Mucosa of descending colon (tissue), 3 donors: ENCODE measurements at places on chromosomes 6 and 20.
A peak's percentile ranks its signal among the peaks of the same experiment; 100 is the strongest.

- DNase-seq, result no peak
Measured at GRCh38 chr6:154569156-154569862, 58.8 kb upstream of the CNKSR3 start.

GRCh38 chr6:34226731-34227586 is 9.7 kb upstream of the HMGA1 start:
- no peak for DNase-seq

GRCh38 chr6:34771727-34772126 is 14.4 kb downstream of the SNRPC start:
- no peak for DNase-seq

GRCh38 chr6:706146-706545 is 13.2 kb upstream of the EXOC2 start:
- DNase-seq, result no peak

- DNase-seq, result no peak
Measured at GRCh38 chr20:38201356-38201755, 36.3 kb upstream of the TGM2 start.

- no peak for DNase-seq
Measured at GRCh38 chr6:111943726-111944125, 70.5 kb upstream of the FYN start.

- DNase-seq, result no peak
Measured at GRCh38 chr6:43575105-43575771, 600 bp downstream of the XPO5 start.

DNA sequence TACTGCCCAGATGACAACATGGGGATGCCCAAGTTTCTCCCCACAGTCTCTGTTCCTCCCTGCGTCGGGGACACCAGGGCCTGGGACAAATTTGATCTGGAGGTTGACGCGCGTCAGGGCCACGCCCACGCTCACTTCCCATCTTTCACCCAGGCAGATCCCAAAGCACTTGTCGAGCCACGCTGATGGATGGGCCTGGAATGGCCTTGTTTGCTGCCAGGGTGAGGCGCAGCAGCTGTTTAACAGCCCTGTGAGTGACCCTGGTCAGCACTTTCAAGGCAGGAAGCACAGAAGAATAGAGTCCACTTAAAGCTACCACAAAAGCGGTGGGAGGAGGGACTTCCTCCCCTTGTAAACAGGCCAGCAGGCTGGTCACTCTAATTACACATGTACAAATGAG is 324.7 kb upstream of the JARID2 start:
- DNase-seq, result peak; percentile 74

- no peak for DNase-seq
Measured at GRCh38 chr6:151637814-151638213, 144.0 kb downstream of the CCDC170 start.

GRCh38 chr20:16167423-16168130 is 405.7 kb downstream of the KIF16B start:
- DNase-seq, result no peak

- peak; percentile 90 for DNase-seq
Measured at GRCh38 chr6:35736253-35736894, 458 bp upstream of the ARMC12 start.

DNA sequence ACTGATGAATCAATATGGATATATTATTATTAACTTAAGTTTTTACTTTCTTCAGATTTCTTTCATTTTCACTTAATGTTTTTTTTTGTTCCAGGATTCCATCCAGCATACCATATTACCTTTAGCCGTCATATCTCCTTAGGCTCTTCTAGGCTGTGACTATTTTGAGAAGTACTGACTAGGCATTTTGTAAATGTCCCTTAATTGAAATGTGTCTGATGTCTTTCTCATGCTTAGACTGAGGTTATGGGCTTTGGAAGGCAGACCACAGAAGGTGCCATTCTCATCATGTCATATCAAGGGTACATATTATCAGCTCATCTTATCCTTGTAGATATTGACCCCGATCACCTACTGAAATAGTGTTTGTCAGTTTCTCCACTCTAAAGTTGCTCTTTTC is 101.3 kb downstream of the FOXO3 start:
- no peak for DNase-seq

- DNase-seq, result no peak
Measured at GRCh38 chr20:2402271-2402980, 21.7 kb downstream of the TGM6 start.

DNA sequence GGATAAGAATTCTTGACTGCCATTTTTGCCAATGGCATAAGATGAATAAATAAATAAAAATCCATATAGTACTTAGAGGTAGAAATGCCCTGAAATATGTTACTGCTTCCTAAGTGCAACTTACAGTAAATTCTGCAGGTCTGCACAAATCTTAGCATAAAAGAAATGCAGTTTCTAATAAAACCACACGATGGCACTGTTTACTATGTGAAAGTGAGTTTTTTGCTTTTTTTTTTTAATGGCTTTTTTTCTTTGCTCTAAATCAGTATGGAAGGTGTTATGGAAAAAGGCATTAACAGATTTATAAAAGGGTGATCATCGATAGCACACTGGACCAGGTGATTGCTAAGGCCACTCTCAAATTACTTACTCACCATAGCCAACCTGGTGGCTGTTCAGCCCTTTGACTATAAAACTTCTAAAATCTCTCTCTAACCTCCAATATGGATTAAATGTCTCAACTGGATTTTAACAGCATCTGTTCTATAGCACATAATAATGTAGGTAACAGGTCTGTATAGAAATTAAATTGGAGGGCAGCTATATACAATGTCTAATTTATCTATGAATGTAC is 45.8 kb downstream of the AHI1 start:
- no peak for DNase-seq

DNA sequence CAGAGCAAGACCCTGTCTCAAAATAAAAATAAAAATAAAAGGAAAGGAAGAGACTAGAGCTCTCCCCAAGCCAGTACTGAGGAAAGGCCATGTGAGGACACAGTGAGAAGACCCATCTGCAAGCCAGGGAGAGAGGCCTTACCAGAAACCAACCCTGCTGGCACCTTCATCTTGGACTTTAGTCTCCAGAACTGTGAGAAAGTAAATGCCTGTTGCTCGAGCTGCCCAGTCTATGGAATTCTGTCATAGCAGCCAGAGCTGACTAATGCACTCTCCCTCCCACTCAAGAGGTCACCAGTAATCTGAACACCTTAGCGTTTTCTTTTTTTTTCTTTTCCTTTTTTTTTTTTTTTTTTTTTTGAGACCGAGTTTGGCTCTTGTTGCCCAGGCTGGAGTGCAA is 7.3 kb upstream of the PRPH2 start:
- DNase-seq, result no peak

GRCh38 chr6:138008791-138009190 is 98.4 kb downstream of the PERP start:
- DNase-seq, result no peak

DNA sequence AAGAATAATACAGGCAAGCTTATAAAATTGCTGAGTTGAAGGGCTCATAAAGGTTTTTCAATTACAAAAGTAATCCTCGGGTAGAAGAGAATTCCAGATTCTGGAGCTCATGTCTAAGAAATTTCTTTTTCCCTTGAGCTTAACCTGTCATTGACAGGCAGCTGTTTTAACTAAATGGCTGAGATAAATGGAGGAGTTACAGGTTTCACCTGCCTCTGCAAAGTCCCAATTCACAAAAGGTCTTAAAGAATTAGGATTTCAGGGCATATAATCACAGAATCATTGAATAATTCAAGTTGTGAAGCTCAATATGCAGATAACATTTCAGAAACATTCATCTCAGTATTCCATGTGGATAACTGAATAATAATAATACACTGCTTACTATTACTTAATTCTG is 660.1 kb upstream of the NRSN1 start:
- no peak for DNase-seq

- DNase-seq, result no peak
Measured at GRCh38 chr6:120303527-120303926, 954.0 kb upstream of the MAN1A1 start.

DNA sequence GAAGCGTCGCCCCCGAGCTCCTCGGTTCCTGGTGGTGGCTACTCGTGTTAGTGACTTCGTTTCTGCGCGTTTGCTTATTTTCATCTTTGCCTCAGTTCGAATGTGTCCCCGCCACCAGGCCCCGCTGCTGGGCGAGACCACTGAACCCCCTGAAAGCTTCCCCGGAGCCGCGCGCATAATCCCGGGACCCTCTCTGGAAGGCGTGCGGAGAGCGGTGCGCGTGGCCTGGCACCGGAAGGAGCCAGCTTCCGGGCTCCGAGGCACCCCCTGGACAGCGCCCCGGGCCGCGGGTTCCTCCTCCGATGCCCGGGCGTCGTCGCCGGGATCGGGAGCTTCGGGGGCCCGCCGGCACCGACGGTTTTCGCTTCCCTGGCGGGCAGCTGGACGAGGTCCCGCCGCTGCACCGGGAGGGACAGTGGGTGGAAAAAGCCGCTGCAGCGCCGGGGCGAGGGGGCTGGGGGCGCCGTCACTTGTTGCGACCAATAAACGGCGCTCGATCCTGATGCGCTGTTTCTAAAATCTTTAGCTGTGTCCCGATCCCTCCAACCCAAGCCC is 643 bp upstream of the SLC35D3 start:
- DNase-seq, result peak; percentile 53

- DNase-seq, result no peak
Measured at GRCh38 chr6:164917211-164917610, 392.2 kb downstream of the C6orf118 start.

DNA sequence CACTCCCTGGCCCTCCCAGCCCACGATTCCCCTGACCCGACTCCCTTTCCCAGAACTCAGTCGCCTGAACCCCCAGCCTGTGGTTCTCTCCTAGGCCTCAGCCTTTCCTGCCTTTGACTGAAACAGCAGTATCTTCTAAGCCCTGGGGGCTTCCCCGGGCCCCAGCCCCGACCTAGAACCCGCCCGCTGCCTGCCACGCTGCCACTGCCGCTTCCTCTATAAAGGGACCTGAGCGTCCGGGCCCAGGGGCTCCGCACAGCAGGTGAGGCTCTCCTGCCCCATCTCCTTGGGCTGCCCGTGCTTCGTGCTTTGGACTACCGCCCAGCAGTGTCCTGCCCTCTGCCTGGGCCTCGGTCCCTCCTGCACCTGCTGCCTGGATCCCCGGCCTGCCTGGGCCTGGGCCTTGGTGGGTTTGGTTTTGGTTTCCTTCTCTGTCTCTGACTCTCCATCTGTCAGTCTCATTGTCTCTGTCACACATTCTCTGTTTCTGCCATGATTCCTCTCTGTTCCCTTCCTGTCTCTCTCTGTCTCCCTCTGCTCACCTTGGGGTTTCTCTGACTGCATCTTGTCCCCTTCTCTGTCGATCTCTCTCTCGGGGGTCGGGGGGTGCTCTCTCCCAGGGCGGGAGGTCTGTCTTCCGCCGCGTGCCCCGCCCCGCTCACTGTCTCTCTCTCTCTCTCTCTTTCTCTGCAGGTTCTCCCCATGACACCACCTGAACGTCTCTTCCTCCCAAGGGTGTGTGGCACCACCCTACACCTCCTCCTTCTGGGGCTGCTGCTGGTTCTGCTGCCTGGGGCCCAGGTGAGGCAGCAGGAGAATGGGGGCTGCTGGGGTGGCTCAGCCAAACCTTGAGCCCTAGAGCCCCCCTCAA is at the start of gene LTA:
Gene LTA (plus strand): TSS at position 249 of the 871 bp plus-strand sequence. CDS start 454 bp downstream, at position 703.
- DNase-seq, result peak; percentile 42

DNA sequence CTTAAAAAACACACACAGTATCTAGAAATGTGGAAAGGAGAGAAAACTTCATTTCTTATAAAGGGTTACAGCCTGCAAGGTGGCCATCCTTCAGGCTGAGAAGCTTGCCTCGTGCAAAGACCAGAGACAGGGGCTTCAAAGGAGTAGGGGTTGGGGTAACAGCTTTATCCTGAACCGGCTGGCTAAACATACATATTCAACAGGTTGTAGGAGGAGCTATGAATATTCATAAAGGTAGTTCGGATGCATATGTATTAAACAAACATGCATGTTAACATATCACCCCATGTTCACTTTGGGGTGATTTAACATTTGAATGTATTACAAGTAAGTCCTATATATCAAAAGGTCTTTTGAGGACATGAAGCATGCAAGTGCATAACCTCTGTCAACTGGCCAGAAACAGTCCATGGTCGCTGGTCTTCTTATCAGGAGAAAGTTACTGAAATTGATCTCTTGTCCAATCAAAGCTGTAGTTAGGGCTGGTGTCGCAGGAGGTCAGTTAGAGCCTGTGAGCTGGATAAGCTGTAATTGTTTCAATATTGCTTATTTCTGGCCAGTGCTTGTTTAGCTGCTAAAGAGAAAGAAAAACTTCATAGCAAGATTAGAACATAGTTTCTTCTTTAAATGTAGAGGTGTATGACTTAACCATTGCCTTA is 2.3 kb upstream of the STMND1 start:
- DNase-seq, result no peak

DNA sequence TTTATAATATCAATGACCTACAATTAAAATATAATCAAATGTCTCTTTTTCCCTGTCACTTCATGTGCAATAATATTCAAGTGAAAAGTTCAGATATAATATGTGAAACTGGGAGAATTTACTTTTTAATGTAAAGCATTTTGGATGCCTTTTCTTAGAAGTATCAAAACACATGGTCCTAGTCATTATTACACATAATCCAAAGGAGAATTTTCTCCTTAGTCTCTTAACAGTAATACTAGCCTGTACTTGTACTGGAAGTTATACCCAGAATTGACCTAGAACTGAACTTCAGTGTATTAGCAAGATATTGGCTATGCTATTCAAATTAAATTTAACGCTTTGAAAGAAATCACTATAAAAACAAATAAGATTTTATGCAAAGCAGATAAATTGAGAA is 842.6 kb upstream of the MANEA start:
- no peak for DNase-seq

DNA sequence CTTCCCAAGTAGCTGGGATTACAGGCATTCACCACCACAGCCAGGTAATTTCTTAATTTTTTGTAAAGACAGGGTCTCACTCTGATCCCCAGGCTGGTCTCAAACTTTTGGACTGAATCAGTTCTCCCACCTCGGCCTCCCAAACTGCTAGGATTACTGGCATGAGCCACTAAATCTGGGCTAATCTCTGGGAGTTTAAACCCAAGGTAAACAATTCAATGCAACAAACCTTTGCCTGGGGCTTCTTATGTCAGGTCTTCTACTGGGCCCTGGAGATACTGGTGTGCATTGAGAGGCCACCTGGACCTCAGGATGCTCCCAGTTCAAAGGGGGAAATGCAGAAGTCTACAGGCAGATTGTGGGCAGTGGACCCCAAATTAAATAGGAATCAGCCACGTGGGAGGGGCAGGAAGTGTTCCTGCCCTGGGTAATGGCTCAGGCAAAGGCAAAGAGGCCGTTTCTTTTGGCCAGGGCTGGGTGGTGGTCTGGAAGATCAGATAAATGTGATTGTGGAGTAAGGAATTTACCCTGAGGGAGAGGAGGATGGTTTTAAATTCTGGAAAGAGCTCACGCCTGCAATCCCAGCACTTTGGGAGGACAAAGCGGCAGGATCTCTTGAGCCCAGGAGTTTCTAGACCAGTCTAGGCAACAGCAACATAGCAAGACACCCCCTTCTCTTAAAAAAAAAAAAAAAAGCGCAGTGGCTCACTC is 1.3 kb upstream of the MYBL2 start:
- DNase-seq, result no peak

- no peak for DNase-seq
Measured at GRCh38 chr6:1763404-1763803, 153.7 kb downstream of the FOXC1 start.

- DNase-seq, result peak; percentile 57
Measured at GRCh38 chr6:108133594-108134179, 32.1 kb upstream of the NR2E1 start.
